Large intestine (tissue), 12 donors: ENCODE measurements at places on chromosomes 1 and 21.
A peak's percentile ranks its signal among the peaks of the same experiment; 100 is the strongest.

- DNase-seq: no peak
Observed at GRCh38 chr1:224696891-224697765, 81.0 kb downstream of the CNIH3 start.

- no peak for DNase-seq
Observed at GRCh38 chr1:74953622-74954021, 180.6 kb upstream of the LHX8 start.

DNA sequence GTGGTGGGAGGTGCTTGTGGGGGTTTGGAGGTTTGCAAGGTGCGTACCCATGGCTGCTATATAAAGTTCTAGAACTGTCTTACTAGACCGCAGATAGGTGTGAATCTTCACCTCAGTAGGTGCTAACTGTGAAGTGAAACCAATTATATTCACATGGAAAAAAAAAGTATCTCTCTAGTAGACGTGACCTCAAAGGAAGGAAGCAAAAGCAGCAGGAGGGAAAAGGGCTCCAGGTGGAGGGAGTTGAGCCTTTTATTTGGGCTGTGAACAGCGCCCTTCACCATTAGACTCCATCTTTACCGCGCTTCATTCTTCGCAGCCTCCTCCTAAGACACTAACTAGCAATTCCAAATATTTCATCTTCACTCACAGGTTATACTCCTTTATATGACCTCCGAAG is 129.8 kb downstream of the TBX19 start:
- DNase-seq: no peak

- peak; percentile 60 for DNase-seq
Observed at GRCh38 chr1:205918955-205919746, 24.1 kb downstream of the SLC26A9 start.

DNA sequence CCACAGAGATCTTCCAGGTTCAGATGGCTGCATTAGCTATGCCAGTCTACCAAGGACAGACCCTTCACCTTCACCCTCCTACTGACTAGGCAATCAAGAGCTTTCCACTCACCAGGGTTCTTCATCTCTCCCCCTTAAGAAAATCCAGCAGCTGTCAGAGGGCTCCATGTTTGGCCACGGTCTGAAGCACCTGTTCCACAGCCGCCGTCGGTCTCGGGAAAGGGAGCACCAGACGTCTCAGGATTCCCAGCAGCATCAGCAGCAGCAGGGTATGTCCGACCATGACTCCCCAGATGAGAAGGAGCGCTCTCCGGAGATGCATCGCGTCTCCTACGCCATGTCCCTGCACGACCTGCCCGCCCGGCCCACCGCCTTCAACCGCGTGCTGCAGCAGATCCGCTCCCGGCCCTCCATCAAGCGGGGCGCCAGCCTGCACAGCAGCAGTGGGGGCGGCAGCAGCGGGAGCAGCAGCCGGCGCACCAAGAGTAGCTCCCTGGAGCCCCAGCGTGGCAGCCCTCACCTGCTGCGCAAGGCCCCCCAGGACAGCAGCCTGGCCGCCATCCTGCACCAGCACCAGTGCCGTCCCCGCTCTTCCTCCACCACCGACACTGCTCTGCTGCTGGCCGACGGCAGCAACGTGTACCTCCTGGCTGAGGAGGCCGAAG is 13.8 kb downstream of the TMCC2 start:
- DNase-seq: no peak

DNA sequence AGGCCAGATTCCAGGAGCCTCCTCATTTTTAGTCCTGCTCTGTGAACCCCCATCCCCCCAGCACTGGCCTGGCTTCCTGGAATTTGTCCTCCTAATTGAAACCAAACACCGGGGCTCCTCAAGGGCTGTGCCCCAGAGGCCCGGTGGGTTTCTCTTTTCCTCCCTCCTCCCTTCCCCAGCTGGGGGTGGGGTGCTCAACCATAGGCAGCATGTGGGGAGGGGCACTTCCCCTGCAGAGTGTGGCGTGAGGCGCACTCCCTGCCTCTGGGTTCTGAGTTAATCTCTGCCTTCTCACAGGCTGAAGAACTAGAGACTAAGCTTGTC is 67.5 kb upstream of the ACOT11 start:
- peak; percentile 69 for DNase-seq

GRCh38 chr1:7019510-7019909 is 234.3 kb downstream of the CAMTA1 start:
- DNase-seq: peak; percentile 41

DNA sequence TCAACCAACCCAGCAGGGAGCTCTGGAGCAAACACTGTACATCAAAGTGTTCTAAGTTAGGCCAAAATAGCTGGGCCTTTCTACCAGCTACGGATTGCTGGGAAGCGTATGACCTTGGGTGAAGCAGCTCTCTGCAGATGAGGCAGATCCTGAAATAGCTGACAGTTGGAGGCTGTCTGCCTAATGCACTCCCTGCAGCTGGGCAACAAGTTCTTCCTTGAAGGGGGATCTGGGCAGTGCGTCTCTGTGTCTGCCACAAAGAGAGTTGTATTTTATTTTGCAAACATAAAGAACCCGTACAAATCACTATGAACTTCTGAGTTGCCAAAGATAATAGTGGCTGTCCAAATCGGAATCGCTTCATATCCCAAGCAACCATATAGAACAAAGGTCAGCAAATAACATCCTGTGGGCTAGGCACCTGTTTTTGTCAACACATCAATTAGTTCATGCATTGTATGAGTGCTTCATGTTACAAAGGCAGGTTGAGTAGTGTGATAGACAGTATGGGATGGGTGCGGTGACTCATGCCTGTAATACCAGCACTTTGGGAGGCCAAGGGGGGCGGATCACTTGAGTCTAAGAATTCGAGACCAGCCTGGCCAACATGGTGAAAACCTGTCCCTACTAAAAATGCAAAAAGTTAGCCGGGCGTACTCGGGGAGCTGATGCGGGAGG is 29.1 kb upstream of the KLF17 start:
- no peak for DNase-seq

- no peak for DNase-seq
Observed at GRCh38 chr1:4616831-4617465, 37.5 kb upstream of the AJAP1 start.

GRCh38 chr1:198123133-198123532 is 33.7 kb upstream of the NEK7 start:
- no peak for DNase-seq

DNA sequence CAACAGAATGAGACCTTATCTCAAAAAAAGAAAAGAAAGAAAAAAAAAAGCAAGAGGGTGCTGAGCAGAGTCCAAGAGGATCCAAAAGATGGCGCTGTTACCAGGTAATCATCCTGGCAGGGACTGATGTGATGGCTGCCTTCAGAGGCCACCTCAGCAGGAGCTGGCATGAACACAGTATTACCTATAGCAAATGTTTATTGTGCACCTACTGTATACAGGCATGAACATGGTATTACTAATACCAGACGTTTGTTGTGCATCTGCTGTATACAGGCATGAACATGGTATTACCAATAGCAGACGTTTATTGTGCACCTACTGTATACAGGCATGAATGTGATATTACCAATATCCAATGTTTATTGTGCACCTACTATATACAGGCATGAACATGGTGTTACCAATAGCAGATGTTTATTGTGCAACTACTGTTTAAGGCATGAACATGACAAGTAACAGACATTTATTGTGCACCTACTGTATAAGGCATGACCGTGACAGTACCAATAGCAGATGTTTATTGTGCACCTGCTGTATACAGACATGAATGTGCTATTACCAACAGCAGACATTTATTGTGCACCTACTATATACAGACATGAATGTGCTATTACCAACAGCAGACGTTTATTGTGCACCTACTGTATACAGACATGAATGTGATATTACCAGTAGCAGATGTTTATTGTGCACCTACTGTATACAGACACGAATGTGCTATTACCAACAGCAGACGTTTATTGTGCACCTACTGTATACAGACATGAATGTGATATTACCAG is 115.1 kb upstream of the TMEM51 start:
- no peak for DNase-seq

GRCh38 chr21:45821998-45822397 is 159.6 kb upstream of the COL6A1 start:
- no peak for DNase-seq

- no peak for DNase-seq
Observed at GRCh38 chr1:178254433-178254832, 160.5 kb downstream of the RASAL2 start.

DNA sequence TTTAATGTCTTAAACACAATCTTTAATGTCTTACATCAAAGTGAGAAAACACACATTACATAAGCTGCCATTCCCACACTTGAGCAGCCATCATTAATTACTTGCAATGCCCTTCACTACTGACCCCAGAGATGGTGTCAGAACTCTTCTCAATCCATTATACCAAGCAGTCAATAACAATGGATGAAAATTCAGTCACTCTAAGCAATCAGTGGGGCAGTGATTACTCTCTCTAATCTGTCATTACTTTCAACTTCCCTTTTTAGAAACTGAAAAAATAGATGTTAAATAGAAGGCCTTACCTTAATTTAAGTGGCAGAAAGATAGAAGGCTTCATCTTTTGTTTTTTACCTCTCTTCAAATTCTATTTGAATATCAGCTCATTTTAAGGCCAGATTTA is 9.7 kb upstream of the FRRS1 start:
- DNase-seq: no peak

- peak; percentile 4 for DNase-seq
Observed at GRCh38 chr1:52263153-52263910, 102.7 kb downstream of the CC2D1B start.

- DNase-seq: no peak
Observed at GRCh38 chr1:101453844-101454243, 217.0 kb downstream of the S1PR1 start.

DNA sequence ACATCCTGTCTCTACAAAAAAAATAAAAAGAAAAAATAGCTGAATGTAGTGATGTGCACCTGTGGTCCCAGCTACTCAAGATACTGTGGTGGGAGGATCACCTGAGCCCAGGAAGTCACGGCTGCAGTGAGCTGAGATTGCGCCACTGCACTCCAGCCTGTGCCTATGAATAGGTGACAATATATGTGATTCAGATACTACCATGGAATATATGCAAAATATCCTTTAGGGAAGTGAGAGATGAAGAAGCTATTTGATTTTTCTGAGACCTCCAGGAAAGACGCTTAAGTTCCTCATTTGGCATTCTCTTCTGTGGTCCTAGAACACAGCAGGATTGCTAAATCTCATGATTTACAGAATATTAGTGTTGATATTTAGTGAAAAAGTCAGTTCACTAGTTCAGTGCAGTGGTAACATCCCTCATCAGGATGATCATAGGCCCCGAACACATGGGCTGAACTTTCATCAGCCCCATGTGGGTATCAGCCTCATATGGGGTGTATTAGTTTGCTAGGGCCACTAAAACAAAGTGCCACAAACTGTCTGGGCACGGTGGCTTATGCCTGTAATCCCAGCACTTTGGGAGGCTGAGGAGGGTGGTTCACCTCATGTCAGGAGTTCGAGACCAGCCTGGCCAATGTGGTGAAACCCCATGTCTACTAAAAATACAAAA is 6.0 kb upstream of the VASH2 start:
- DNase-seq: no peak

GRCh38 chr1:33712186-33712585 is 151.7 kb upstream of the HMGB4 start:
- no peak for DNase-seq

GRCh38 chr1:20413136-20413775 is 72.8 kb downstream of the CAMK2N1 start:
- DNase-seq: no peak

- no peak for DNase-seq
Observed at GRCh38 chr1:164784960-164785359, 226.0 kb downstream of the PBX1 start.

- no peak for DNase-seq
Observed at GRCh38 chr1:40067023-40067422, 26.5 kb downstream of the CAP1 start.

DNA sequence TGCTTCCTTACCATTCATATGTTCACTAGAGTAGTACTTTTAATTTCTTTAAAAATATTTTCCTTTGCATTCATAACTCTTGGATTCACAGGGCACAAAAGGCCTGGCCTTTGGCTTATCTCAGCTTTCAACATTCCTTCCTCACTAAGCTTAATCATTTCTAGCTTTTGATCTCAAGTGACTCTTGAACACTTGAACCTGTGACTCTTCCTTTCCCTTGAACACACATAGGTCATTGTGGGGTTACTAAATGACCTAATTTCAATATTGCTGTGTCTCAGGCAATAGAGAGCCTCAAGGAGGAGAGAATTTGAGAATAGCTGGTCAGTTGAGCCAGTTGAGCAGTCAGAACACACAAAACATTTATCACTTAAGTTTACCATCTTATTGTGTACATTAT is 49.9 kb downstream of the COL11A1 start:
- no peak for DNase-seq

DNA sequence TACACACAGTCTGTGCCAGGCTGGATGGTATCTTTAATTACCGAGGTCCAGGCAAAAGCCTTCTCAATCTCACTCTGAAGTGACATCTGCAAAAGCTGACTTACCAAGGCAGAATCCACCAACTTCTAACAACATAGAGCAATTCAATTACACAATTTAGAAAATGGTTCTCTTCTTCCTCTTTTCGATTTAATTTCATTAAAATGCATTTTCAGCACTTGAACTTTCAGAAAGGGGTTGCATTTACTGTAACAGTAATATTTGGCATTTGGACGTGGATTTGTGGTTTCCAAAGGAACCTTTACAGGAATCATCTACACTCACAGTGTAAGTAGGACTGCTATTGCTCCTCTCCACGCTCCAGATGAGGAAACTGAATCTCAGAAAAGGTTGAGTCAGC is 53.3 kb downstream of the ERO1B start:
- no peak for DNase-seq

GRCh38 chr1:183673605-183674323 is 20.6 kb upstream of the APOBEC4 start:
- DNase-seq: no peak

- peak; percentile 55 for DNase-seq
Observed at GRCh38 chr1:50333595-50333974, 89.7 kb downstream of the DMRTA2 start.

DNA sequence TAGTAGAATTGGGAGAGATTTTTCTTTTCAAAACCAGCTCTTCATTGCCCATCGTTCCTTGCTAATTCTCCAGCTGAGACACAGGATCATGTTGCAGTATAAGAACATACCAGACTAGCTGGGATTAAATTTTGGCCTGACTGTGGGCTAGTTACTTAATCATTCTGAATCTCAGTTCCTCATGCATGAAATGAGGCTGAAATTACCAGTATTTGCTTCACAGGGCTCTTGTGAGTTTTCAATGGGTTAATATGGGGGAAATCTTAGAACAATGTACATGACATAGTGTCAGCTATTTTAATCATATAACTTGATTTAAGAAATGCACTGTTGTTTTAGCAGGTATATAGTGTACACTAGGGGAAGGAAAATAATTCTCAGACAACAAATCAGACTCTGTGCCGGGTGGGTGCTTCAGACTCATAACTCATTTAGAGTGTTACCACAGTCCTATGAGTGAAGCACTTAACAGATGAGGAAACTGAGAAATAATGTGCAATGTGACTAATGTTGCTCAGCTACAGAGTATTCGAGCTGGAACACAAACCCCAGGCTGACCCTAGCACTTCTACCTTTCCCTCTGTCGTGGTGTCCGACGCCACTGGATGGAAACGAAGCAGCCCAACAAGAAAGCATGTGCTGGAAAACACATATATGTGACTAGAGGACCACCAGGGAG is 137.6 kb upstream of the SGIP1 start:
- no peak for DNase-seq
